Fibroblast of lung (primary cell): ENCODE measurements at places on chromosomes 11 and 22. TPM values are rescaled to one million over a fixed set of nuclear protein-coding genes. Genes with fewer than 3 reads are reported as not detected.

The IRAG1 gene
- total RNA-seq = 25.7 and 55.5 TPM in 2 replicates

The ART5 gene
- total RNA-seq = 0.50 and 0.77 TPM in 2 replicates

The HEPHL1 gene
- not detected in 2 replicates for total RNA-seq

The MUC5AC gene
- total RNA-seq = not detected in 2 replicates

The THY1 gene
- total RNA-seq = 105 and 292 TPM in 2 replicates

The GLYAT gene
- total RNA-seq = not detected in 2 replicates

The IL17REL gene
- total RNA-seq = under 0.01 TPM in 1 of 2 replicates, not detected in the other

The BLID gene
- 3.6 and 7.9 TPM in 2 replicates for total RNA-seq

The KRTAP5-7 gene
- under 0.01 and 0.17 TPM in 2 replicates for total RNA-seq

The CALCA gene
- total RNA-seq = not detected in 2 replicates

The RIMBP3C gene
- under 0.01 and 0.50 TPM in 2 replicates for total RNA-seq

GRCh38 chr22:46490538-46490937 lies 46.9 kb downstream of the CELSR1 start:
- no peak for DNase-seq
- no peaks in the 10 kb centered on the region for H3K4me1 ChIP-seq
- H3K4me3 ChIP-seq = no peak overlapping the region
- H3K27me3 ChIP-seq = no peaks in the 10 kb centered on the region
- no peaks in the 10 kb centered on the region for H3K36me3 ChIP-seq
- no peak overlapping the region for H3K27ac ChIP-seq

DNA sequence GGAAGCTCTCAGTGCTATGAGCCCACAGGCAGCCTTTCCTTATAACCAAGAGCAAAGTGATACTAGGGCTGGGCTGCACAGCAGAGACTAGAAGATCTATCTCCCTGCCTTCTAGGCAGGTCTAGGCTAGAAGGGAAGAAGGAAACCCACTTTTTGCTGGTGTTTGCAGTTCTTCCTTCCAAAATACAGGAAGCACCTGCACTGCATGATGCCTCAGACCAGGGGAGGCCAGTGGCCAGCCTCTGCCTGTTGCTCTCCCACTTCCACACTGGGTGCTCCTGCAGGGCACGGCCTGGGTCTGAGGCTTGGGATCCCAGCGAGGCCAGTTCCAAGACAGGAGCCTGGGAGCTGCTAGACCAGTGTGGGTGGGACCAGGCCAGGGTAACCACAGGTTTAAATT lies 6.0 kb upstream of the UCP3 start:
- H3K27ac ChIP-seq = no peak overlapping the region
- peaks cover 12% of the 10 kb centered on the region for H3K4me1 ChIP-seq
- no peaks in the 10 kb centered on the region for H3K27me3 ChIP-seq
- DNase-seq = no peak
- H3K36me3 ChIP-seq = no peaks in the 10 kb centered on the region
- no peak overlapping the region for H3K4me3 ChIP-seq

GRCh38 chr11:120566176-120566575 lies 54.6 kb downstream of the GRIK4 start:
- no peak for DNase-seq
- H3K4me3 ChIP-seq = no peak overlapping the region
- H3K27ac ChIP-seq = no peak overlapping the region
- H3K27me3 ChIP-seq = no peaks in the 10 kb centered on the region
- H3K4me1 ChIP-seq = peaks cover 2% of the 10 kb centered on the region

DNA sequence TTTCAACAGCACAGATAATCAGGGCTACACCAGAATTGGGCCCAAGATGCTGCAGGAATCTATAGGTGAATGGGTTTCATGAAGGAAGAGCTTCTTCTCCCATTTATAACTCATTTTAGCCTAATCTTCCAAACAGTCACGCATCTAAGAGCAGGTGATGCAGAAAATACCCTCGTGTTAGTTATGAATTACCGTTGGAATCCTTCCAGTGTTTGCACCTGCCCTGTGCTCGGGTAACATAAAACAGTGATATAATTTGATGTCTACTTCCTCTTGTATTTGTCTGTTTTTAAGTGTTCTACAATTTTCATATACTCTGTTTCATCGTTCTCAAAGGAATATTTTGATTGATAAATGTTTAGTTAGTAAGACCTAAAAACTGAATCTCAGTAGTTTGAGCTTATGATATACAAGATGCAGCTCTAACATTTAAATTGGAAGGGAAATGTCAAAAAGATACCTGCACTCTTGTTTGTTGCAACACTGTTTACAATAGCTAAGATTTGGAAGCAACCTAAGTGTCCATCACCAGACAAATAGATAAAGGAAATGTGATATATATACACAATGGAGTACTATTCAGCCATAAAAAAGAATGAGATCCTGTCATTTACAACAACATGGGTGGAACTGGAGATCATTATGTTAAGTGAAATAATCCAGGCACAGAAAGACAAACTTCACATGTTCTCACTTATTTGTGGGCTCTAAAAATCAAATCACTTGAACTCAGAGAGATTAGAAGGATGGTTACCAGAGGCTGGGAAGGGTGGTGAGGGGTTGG lies 42.1 kb downstream of the PPARA start:
- no peaks in the 10 kb centered on the region for H3K27me3 ChIP-seq
- no peak overlapping the region for H3K4me3 ChIP-seq
- no peaks in the 10 kb centered on the region for H3K36me3 ChIP-seq
- DNase-seq = no peak

- H3K27me3 ChIP-seq = no peaks in the 10 kb centered on the region
- no peak overlapping the region for H3K4me3 ChIP-seq
- DNase-seq = no peak
- no peak overlapping the region for H3K27ac ChIP-seq
- H3K36me3 ChIP-seq = no peaks in the 10 kb centered on the region
Measured at GRCh38 chr11:112271242-112271641, 10.6 kb upstream of the PLET1 start.
